Neural crest cell (in vitro differentiated cells): ENCODE measurements at places on chromosomes 2 and 18. TPM values are rescaled to one million over a fixed set of nuclear protein-coding genes. Genes with fewer than 3 reads are reported as not detected.

Gene POTEC
- total RNA-seq = not detected in 2 replicates

Gene ALKAL2
- 0.63 and 0.82 TPM in 2 replicates for total RNA-seq

Gene ANKRD30B
- not detected in 2 replicates for total RNA-seq

Gene CAPN13
- not detected in 2 replicates for total RNA-seq

Gene TCF23
- not detected in 2 replicates for total RNA-seq

Gene TUBA3E
- total RNA-seq = not detected in 2 replicates

Gene SOX11
- total RNA-seq = 197 and 201 TPM in 2 replicates

Gene LOXHD1
- not detected in 2 replicates for total RNA-seq

Gene DNAJC5G
- not detected in 2 replicates for total RNA-seq

Gene TUBB8B
- total RNA-seq = not detected in 2 replicates

Gene CDCA7
- 82.5 and 88.8 TPM in 2 replicates for total RNA-seq

Gene CKAP2L
- 27.4 and 31.3 TPM in 2 replicates for total RNA-seq

GRCh38 chr2:19793132-19793750 lies 108.5 kb downstream of the TTC32 start:
- no peak overlapping the region for H3K4me3 ChIP-seq
- no peaks in the 10 kb centered on the region for H3K4me1 ChIP-seq
- no peak for DNase-seq

- no peak overlapping the region for H3K27ac ChIP-seq
- DNase-seq = no peak
- no peaks in the 10 kb centered on the region for H3K27me3 ChIP-seq
- H3K4me3 ChIP-seq = no peak overlapping the region
- peaks cover 44% of the 10 kb centered on the region for H3K4me1 ChIP-seq
- peaks cover 5% of the 10 kb centered on the region for H3K36me3 ChIP-seq
Observed at GRCh38 chr2:96202152-96202854, 6.3 kb downstream of the STARD7 start.

DNA sequence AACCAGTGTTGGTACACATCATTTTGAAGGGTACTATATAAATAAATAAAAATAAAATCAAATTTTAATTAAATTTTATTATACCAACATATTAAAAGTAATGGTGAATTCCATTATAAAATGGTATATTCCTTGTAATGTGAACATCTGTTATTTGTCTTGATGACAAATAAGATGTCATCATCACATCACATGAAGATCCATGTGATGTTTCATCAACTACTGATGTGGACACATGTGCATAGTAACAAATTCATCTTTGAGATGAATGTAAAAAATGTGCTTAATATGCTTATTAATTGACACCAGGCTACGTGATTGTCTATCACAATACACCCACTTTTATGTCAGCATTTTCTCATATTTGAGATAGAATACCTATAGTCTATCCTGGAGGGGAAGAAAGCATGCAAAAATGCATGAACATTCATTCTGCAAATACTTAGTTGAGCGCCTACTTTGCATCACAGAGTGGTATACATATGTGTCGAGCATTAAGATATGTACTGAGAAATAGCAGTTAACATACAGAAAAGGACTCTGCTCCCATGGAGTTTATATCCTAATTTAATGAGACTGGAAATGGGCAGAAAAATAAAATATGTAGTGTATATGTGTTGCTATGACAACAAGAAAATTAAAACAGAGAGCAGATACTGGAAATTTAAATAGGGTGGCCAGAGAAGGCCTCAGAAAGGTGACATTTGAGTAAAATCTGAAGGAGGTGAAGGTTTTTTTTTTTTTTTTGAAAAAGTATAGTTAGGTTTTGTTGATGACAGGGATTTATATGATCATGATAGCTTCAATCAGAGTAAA lies 281.1 kb downstream of the ARHGAP15 start:
- no peak overlapping the region for H3K4me3 ChIP-seq
- H3K4me1 ChIP-seq = no peaks in the 10 kb centered on the region
- H3K27ac ChIP-seq = no peak overlapping the region
- no peaks in the 10 kb centered on the region for H3K36me3 ChIP-seq

DNA sequence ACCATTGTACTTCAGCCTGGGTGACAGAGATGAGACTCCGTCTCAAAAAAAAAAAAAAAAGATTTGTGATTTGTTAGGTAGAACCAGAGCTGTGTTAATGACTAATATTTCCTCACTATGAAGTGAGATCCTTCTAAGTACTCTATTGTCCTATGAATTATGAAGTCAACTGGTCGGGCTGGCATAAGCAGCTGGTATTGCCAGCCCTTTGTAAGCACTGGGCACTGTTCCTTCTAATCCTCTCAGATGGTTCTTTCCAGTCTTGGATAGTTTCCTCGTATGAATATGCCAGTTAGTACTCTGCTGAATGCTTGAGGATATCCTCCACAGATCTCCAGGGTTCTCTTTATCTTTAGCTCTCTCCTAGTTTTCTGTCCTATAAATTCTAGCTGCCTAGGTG lies 223.1 kb upstream of the SP5 start:
- H3K4me1 ChIP-seq = no peaks in the 10 kb centered on the region
- no peaks in the 10 kb centered on the region for H3K27me3 ChIP-seq
- no peaks in the 10 kb centered on the region for H3K36me3 ChIP-seq
- H3K4me3 ChIP-seq = no peak overlapping the region
- DNase-seq = no peak

GRCh38 chr2:11784747-11785610 lies 38.5 kb downstream of the LPIN1 start:
- no peak overlapping the region for H3K27ac ChIP-seq
- H3K27me3 ChIP-seq = no peaks in the 10 kb centered on the region
- no peaks in the 10 kb centered on the region for H3K4me1 ChIP-seq
- peaks cover 27% of the 10 kb centered on the region for H3K36me3 ChIP-seq

GRCh38 chr2:43115881-43116280 lies 110.5 kb downstream of the ZFP36L2 start:
- H3K27me3 ChIP-seq = no peaks in the 10 kb centered on the region
- H3K36me3 ChIP-seq = peaks cover 5% of the 10 kb centered on the region
- peak overlapping the region; percentile 15 for H3K27ac ChIP-seq
- DNase-seq = no peak
- H3K4me1 ChIP-seq = peaks cover 37% of the 10 kb centered on the region
- no peak overlapping the region for H3K4me3 ChIP-seq

- H3K4me3 ChIP-seq = no peak overlapping the region
- no peaks in the 10 kb centered on the region for H3K36me3 ChIP-seq
- no peak overlapping the region for H3K27ac ChIP-seq
- H3K4me1 ChIP-seq = no peaks in the 10 kb centered on the region
- H3K27me3 ChIP-seq = no peaks in the 10 kb centered on the region
- no peak for DNase-seq
Observed at GRCh38 chr2:67165523-67165990, 231.6 kb upstream of the ETAA1 start.

DNA sequence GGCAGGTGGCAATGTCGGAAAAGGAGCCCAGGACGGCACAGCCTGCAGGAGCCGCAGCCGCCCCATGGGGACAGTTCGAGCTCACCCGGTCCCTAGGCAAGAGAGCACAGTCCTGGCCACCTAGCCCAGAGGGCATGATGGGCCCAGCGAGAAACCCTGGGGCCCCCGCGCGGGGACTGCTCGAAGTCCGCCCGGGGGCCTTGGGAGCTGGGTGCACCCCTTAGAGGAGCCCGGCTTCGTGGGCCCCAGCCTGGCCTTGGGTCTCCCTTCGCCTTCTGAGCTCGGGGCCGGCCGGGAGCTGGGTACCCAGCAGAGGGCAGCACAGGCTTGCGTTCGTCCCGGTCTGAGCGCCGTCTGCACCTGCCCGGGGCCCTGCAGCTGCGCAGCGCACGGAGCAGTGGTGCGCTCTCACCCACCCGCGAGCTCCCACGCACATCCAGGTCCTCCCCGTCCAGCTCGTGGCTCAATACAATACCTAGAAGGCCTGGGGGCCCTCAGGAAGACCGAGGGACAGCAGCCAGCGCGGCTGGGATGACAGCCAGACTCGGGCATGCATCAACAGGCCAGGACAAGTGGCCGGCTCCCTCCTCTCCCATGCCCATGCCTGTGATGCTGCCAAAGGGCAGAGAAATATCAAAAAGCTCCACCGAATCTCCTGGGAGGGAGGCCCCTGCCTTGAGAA lies 96.2 kb upstream of the ZNF532 start:
- H3K4me3 ChIP-seq = peak overlapping the region; percentile 71
- H3K27ac ChIP-seq = no peak overlapping the region
- peaks cover 14% of the 10 kb centered on the region for H3K4me1 ChIP-seq
- peak; percentile 82 for DNase-seq

DNA sequence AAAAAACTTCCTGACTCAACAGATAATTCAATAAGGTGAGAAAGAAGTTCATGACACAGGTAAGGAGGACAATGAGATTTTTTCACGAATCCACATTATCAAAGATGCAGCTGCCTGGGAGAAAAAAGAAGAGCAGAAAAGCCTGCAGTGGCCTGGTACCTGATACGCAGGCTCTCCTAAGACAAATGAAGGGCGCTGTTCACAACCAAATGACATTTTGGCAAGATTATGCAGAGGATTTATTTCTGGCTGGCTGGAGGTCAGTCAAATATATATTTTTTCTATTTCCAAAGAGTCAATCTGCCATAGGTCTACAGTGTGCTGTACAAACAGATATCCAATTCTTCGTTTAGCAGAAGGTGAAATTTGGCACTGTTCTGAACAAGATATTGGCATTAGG lies 257.3 kb downstream of the STK39 start:
- no peak overlapping the region for H3K27ac ChIP-seq
- no peak overlapping the region for H3K4me3 ChIP-seq
- no peak for DNase-seq
- H3K27me3 ChIP-seq = no peaks in the 10 kb centered on the region
- peaks cover 2% of the 10 kb centered on the region for H3K36me3 ChIP-seq

- no peak overlapping the region for H3K4me3 ChIP-seq
- H3K4me1 ChIP-seq = no peaks in the 10 kb centered on the region
- H3K27ac ChIP-seq = no peak overlapping the region
- H3K36me3 ChIP-seq = peaks cover 34% of the 10 kb centered on the region
- H3K27me3 ChIP-seq = no peaks in the 10 kb centered on the region
Observed at GRCh38 chr2:86453836-86454235, 12.7 kb downstream of the KDM3A start.

DNA sequence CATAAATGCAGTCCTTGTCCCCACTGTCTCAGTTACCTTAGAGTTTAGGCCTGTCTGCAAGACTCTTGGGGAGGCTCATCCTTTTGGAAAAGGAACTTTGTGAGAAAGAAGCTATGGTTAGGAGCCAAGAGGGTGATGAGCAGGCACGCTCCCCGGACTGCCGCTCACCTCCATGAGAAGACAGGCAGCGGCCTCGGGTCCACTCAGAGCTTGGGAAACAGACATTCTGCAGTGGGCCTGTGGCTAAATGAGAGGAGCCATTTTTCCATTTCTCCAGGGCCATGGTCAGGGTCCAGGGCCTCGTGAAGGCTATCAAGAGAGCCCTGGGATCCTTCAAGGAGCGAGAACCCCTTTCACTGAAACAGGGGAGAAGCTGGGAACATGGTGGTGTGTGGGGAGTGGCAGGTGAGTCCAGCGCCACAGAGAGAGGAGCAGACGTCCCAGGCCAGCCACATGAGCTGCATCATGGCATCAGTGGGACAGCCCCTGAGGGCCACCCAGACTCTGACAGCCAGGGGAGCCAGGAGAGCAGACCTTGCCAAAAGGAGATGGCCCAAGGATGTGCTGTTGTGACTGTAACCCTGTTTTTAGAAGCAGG lies 4.0 kb upstream of the TEX51 start:
- no peaks in the 10 kb centered on the region for H3K36me3 ChIP-seq
- H3K27ac ChIP-seq = no peak overlapping the region
- no peaks in the 10 kb centered on the region for H3K4me1 ChIP-seq
- H3K27me3 ChIP-seq = no peaks in the 10 kb centered on the region
- DNase-seq = no peak

DNA sequence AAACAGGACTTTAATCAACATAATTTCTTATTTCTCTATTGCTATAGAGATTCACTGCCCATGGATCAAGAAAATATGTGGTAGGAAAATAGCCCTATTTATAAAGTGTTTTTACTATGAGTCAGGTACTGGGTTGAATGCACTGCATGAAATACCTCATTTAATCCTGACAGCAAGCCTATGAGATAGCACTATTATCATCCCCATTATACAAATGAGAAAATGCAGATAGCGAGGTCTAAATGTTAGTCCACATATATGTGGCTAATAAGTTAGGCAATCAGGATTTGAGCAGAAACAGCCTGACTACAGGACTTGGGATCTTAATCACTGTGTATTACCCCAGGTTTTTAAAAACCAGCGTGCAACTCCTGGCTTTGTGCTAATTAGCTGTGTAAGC lies 8.5 kb upstream of the LYPD1 start:
- H3K27ac ChIP-seq = no peak overlapping the region
- no peaks in the 10 kb centered on the region for H3K36me3 ChIP-seq
- no peaks in the 10 kb centered on the region for H3K4me1 ChIP-seq

- DNase-seq = no peak
- H3K36me3 ChIP-seq = peaks cover 22% of the 10 kb centered on the region
- H3K27me3 ChIP-seq = no peaks in the 10 kb centered on the region
- H3K27ac ChIP-seq = no peak overlapping the region
- H3K4me3 ChIP-seq = no peak overlapping the region
Observed at GRCh38 chr2:232857158-232857563, 12.9 kb upstream of the SNORC start.

- H3K36me3 ChIP-seq = peaks cover 27% of the 10 kb centered on the region
- H3K27me3 ChIP-seq = no peaks in the 10 kb centered on the region
- no peak for DNase-seq
- no peak overlapping the region for H3K27ac ChIP-seq
Observed at GRCh38 chr2:131052741-131053263, 40.5 kb downstream of the FAM168B start.

DNA sequence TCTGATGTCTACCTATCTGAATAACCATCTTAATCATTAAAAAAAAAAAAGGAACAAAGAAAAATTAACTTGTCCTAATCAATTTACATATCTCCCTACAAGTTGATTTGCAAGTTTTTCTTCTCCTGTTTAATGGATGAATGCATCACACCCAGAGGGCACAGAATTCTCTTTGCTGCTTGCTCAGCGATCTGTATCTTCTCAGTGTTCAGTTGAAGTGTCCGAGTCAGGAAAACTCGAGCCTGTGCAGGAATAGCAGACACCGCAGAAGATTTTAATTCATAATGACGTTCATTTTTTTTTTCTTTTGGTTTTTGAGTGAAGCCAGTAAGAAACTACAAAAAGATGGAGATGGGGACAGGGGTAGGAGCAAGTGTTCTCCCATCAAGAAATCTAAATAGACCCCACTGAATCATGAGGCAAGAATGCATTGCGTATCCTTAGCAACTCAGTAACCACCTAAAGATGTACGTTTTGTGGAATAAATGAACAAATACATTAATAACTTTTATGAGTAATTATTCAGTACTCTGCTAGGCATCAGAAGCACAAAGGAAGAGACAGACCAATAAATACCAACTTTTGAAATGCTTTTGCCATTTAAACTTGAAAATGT lies 675.5 kb downstream of the LRP1B start:
- no peaks in the 10 kb centered on the region for H3K27me3 ChIP-seq
- no peaks in the 10 kb centered on the region for H3K36me3 ChIP-seq
- no peak for DNase-seq
- no peak overlapping the region for H3K27ac ChIP-seq
- H3K4me1 ChIP-seq = peaks cover 4% of the 10 kb centered on the region
- H3K4me3 ChIP-seq = no peak overlapping the region

GRCh38 chr18:812376-813171 lies 532 bp upstream of the YES1 start:
- peaks cover 39% of the 10 kb centered on the region for H3K4me1 ChIP-seq
- no peaks in the 10 kb centered on the region for H3K36me3 ChIP-seq
- no peaks in the 10 kb centered on the region for H3K27me3 ChIP-seq
- peak; percentile 76 for DNase-seq
- peak overlapping the region; percentile 96 for H3K4me3 ChIP-seq

GRCh38 chr2:135797497-135798274 lies 39.3 kb downstream of the LCT start:
- H3K27ac ChIP-seq = no peak overlapping the region
- peaks cover 2% of the 10 kb centered on the region for H3K36me3 ChIP-seq
- no peaks in the 10 kb centered on the region for H3K27me3 ChIP-seq
- peak; percentile 88 for DNase-seq
- no peak overlapping the region for H3K4me3 ChIP-seq
- H3K4me1 ChIP-seq = peaks cover 3% of the 10 kb centered on the region
